Immature natural killer cell (primary cell): ENCODE measurements at places on chromosomes 3 and 15. TPM values are rescaled to one million over a fixed set of nuclear protein-coding genes. Genes with fewer than 3 reads are reported as not detected.
A peak's percentile ranks its signal among the peaks of the same experiment; 100 is the strongest.

Gene GOLGA8Q
- polyA plus RNA-seq: 0.52 TPM

Gene TTC14
- 17.9 TPM for polyA plus RNA-seq

Gene SLCO2A1
- polyA plus RNA-seq: not detected

GRCh38 chr3:54830658-54831057, 97.2 kb downstream of the LRTM1 start:
- H3K4me3 ChIP-seq: no peak overlapping the region
- H3K27me3 ChIP-seq: peaks cover 2% of the 10 kb centered on the region
- no peaks in the 10 kb centered on the region for H3K4me1 ChIP-seq
- H3K27ac ChIP-seq: no peak overlapping the region
- no peak for DNase-seq

GRCh38 chr15:35120173-35120572, 35.1 kb upstream of the NANOGP8 start:
- H3K4me3 ChIP-seq: no peak overlapping the region
- H3K4me1 ChIP-seq: no peaks in the 10 kb centered on the region
- DNase-seq: no peak
- H3K27ac ChIP-seq: no peak overlapping the region

Gene PDZRN3
- polyA plus RNA-seq: not detected

DNA sequence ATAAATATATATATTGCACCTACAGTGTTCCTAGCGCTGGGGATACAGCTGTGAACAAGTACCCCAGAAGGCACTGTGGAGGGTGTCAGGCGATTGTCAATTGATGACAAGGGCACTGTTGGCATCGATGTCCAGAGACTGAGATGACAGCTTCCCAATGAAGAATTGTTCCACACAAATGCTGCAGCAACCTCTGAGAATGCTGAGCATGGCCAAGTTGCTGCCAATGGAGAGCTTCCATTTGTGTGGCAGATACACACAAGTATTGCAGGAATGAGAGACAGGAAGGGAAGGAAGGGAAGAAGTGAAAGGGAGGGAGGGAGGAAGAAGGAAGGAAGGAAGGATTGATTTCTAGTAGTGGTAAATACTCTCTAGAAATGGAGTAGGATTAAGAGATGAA, 21.9 kb downstream of the LRTM1 start:
- DNase-seq: no peak
- H3K4me1 ChIP-seq: no peaks in the 10 kb centered on the region
- H3K4me3 ChIP-seq: no peak overlapping the region
- no peak overlapping the region for H3K27ac ChIP-seq
- H3K27me3 ChIP-seq: peaks cover 2% of the 10 kb centered on the region

DNA sequence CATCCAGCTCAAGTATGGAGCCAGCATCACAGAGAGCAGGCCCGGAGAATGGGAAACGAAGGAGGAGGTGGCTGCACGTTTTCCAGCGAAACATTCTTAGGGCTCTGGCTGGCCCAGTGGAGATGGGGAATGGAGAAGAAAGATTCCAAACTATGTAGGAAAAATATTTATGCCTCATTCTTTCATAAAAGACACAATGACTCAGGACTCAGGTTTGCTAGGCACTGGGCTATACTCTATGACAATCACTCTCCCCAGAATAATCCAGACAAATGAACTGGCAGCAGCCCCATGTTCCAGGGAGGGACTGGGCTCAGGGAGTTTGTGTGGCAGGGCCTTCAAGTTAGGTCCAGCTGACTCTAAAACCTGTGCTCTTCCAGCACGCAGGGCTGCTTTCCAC, 110.8 kb upstream of the RAD18 start:
- no peak overlapping the region for H3K4me3 ChIP-seq
- no peaks in the 10 kb centered on the region for H3K4me1 ChIP-seq

Gene HPS3
- polyA plus RNA-seq: 69.7 TPM

Gene TYRO3
- 0.38 TPM for polyA plus RNA-seq

DNA sequence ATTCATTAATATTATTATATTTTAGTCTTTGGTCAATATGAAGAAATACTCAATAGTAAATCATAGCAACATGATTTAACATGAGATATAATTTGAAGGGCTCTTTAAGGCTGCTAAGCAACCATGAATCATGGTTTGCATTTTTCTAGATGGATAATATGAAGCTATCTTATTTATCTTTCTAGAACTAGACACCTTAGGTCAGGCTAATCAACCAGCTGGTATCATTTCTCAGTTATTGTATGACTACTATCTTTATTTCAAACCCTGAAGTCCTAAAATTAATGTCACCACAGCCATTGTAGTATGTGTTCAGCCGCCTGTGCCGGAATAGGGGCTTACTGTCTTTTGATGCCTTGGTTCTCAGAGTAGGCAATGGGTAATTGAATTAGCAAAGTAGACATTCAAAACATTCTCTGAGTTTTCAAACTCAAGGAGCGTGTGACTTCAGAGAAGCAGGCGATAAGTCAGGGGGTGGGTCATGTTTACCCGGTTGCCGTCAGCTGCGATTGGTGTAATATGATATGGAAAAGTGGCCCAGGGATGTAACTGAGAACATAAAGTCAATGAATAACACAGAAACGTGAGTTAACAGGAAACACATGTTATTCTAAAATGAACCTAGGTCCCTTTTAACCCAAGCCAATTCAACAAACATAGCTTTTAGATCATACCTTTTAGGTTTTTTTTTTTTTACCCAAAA, 93.4 kb upstream of the CTDSPL start:
- H3K27me3 ChIP-seq: peaks cover 5% of the 10 kb centered on the region
- H3K4me3 ChIP-seq: no peak overlapping the region
- H3K4me1 ChIP-seq: no peaks in the 10 kb centered on the region
- no peak for DNase-seq
- H3K36me3 ChIP-seq: no peaks in the 10 kb centered on the region

Gene SLC28A1
- not detected for polyA plus RNA-seq

GRCh38 chr3:37997342-37997741, 6.8 kb downstream of the VILL start:
- peaks cover 8% of the 10 kb centered on the region for H3K36me3 ChIP-seq
- H3K27me3 ChIP-seq: peaks cover 5% of the 10 kb centered on the region
- no peak for DNase-seq
- peaks cover 58% of the 10 kb centered on the region for H3K4me1 ChIP-seq

- DNase-seq: peak; percentile 21
- no peaks in the 10 kb centered on the region for H3K36me3 ChIP-seq
- peaks cover 8% of the 10 kb centered on the region for H3K27me3 ChIP-seq
- H3K4me1 ChIP-seq: peaks cover 64% of the 10 kb centered on the region
- peak overlapping the region; percentile 23 for H3K4me3 ChIP-seq
- H3K27ac ChIP-seq: no peak overlapping the region
Observed at GRCh38 chr3:72346526-72346926, 501.7 kb downstream of the SHQ1 start.

DNA sequence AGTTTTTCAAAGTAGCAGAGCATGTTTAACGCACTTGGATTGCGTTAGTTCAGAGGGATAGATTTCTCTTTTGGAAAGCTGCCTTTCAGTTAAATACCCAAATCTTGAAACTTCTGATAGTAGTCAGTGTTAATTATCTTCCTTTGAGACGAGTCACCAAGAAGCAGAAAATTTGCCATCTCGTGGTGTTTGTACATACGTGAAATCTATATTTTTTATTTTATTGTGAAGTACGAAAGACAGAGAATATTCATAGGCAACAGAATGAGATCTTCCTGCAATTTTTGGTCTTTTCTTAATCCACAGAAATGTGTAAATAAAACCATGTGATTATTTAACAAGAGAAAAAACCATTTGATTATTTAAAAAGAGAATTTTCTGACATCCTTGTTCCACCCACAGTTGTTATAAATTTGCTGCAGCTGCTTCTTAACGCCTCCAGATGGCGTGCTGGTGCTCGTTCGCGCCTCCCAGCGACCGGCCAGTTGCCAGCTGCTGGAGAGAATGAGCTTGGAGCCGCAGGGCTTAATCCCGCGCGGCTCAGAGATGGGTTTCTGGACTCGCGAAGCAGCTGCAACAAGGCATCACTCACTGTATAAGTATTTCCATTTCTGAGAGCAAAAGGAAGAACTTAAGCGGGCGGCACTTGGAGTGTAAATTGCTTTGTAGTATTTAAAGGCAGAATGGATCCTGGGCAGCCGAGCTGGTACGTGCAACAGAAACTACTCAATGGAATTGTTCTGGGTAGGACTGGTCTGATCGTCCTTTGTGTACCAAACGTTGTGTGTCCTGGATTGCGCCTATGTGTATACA, 10.5 kb upstream of the SLITRK3 start:
- H3K27ac ChIP-seq: no peak overlapping the region
- no peaks in the 10 kb centered on the region for H3K36me3 ChIP-seq
- no peak for DNase-seq
- H3K4me1 ChIP-seq: no peaks in the 10 kb centered on the region
- H3K4me3 ChIP-seq: no peak overlapping the region

Gene PLCH1
- not detected for polyA plus RNA-seq

Gene CCDC33
- not detected for polyA plus RNA-seq

Gene ZNF106
- 65.5 TPM for polyA plus RNA-seq

Gene CFAP20DC
- polyA plus RNA-seq: not detected

Gene CHRD
- not detected for polyA plus RNA-seq

Gene LDHAL6B
- polyA plus RNA-seq: not detected

GRCh38 chr15:70090436-70091296, 7.1 kb downstream of the TLE3 start:
- no peak overlapping the region for H3K27ac ChIP-seq
- H3K36me3 ChIP-seq: peaks cover 72% of the 10 kb centered on the region
- H3K27me3 ChIP-seq: peaks cover 26% of the 10 kb centered on the region
- no peak overlapping the region for H3K4me3 ChIP-seq
- DNase-seq: no peak
- H3K4me1 ChIP-seq: peaks cover 41% of the 10 kb centered on the region

DNA sequence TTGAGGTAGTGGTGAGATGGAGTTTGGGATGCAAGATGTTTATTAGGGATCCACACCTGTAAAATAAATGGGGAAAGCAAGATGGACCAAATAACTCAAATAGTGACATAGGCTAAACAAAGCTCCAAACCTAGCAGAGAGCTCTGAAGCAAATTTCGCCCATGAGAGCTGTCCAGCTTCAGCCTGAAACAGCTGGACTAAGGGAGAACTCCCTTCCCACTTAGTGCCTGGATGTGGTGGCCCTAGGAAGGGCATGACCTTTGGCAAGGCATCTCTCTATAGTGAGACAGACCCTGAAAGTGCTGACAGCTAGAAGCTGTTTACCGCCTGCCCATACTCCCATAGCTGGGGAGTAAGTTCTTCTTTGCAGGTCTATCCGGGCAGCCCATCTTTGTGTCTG, 48.1 kb downstream of the COL6A5 start:
- no peak for DNase-seq
- H3K4me1 ChIP-seq: no peaks in the 10 kb centered on the region
- H3K36me3 ChIP-seq: no peaks in the 10 kb centered on the region
- peaks cover 1% of the 10 kb centered on the region for H3K27me3 ChIP-seq
- H3K27ac ChIP-seq: no peak overlapping the region

DNA sequence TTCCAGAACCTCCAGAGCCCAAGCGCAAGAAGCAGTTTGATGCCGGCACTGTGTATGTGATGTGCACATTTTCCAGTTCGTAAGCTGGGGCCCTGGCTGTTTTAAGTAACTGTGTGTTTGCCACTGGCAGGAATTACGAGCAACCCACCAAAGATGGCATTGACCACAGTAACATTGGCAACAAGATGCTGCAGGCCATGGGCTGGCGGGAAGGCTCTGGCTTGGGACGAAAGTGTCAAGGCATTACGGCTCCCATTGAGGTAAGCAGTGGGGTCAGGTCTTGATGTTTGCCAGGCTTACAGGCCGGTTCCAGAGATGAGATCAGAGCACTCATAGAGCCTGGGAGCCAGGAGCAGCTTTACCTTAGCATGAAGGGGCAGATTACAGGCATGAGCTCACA, 28.4 kb downstream of the RBM5 start:
- peaks cover 5% of the 10 kb centered on the region for H3K4me1 ChIP-seq
- no peak overlapping the region for H3K27ac ChIP-seq
- no peak overlapping the region for H3K4me3 ChIP-seq
- DNase-seq: no peak
- peaks cover 8% of the 10 kb centered on the region for H3K27me3 ChIP-seq
- H3K36me3 ChIP-seq: peaks cover 24% of the 10 kb centered on the region

- peaks cover 2% of the 10 kb centered on the region for H3K27me3 ChIP-seq
- no peak overlapping the region for H3K27ac ChIP-seq
- H3K4me1 ChIP-seq: no peaks in the 10 kb centered on the region
- no peak overlapping the region for H3K4me3 ChIP-seq
- H3K36me3 ChIP-seq: no peaks in the 10 kb centered on the region
Observed at GRCh38 chr15:76114561-76114960, 54.8 kb downstream of the TMEM266 start.

Gene AMIGO3
- polyA plus RNA-seq: 1.5 TPM

DNA sequence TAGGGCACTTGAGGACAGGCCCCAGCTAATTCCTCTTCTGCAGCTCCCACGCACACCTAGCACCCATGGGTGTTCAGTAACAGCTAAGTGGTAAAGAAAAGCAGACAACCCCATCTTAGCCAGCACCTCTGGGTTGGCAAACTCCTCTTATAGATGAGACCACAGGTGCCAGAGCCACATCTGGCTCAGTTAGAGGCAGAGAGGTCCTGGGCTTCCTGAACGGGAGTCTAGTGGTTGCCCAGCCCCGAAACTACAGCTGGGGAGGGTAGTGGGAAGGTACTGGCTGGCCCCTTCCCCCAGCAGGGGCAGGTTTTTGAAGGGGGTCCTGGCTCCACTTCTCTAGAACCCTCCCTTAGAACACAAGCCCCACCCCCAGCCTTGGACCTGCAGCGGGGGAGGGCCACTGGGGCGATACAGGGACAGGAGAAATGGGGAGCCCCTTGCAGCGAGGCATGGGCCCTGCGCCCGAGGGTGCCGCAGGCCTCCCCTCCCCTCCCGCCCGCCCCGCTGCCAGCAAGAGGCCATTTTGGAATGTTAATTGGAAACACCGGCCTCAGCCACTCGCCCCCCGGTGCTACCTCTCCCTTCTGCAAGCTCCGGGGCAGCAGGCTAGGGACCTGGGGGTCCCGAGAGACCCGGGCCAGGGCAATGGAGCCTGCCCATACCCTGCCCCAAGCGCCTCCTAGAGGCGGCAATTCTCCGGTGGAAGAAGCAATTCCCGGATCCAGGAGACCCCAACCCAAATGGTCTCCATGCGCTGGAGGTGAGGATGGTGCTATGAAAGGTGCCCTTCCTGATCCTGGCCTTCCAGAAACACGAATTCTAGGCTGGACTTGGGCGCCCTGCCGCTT, 1.5 kb downstream of the DUSP7 start:
- peaks cover 14% of the 10 kb centered on the region for H3K27me3 ChIP-seq
- peak overlapping the region; percentile 90 for H3K4me3 ChIP-seq
- no peaks in the 10 kb centered on the region for H3K36me3 ChIP-seq
- peak overlapping the region; percentile 91 for H3K27ac ChIP-seq

DNA sequence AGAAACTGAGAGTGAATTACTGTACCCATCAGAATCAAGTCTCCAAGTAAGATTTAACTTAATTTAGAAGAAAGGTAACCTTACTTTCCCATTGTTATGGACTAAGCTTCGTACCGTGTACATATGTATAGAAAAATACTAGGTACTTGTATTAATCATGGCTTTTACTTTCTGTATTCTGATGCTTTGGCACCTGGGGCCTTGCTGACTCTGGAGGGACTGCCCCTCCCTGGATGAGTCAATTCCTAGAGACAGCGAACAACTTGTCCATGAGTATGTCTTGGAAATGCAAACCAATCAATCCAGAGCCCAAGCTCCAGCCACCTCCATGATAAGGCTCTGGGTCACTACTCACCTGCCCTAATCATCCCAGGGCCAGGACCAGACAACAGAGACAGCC, 50.0 kb upstream of the DGKG start:
- no peak overlapping the region for H3K27ac ChIP-seq
